ENCODE measurements at places on chromosomes 7 and 10.
A peak's percentile ranks its signal among the peaks of the same experiment; 100 is the strongest.

DNA sequence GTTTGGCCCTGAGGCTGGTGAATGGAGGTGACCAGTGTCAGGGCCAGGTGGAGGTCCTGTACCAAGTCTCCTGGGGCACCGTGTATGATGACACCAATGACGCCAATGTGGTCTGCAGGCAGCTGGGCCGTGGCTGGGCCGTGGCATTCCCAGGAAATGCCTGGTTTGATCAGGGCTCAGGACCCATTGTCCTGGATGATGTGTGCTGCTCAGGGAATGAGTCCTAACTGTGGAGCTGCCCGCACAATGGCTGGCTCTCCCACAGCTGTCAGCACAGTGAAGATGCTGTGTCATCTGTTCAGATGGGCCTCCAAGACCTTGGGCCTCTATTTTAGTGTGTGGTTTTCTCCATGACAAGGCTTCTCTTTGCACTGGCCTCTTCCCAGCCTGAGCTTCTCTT is 64.0 kb downstream of the DMBT1 start:
- DNase-seq: no peak

GRCh38 chr10:62852961-62853702 is 37.0 kb upstream of the EGR2 start:
- DNase-seq: no peak

GRCh38 chr7:28258240-28258639 is 77.6 kb upstream of the JAZF1 start:
- DNase-seq: no peak

DNA sequence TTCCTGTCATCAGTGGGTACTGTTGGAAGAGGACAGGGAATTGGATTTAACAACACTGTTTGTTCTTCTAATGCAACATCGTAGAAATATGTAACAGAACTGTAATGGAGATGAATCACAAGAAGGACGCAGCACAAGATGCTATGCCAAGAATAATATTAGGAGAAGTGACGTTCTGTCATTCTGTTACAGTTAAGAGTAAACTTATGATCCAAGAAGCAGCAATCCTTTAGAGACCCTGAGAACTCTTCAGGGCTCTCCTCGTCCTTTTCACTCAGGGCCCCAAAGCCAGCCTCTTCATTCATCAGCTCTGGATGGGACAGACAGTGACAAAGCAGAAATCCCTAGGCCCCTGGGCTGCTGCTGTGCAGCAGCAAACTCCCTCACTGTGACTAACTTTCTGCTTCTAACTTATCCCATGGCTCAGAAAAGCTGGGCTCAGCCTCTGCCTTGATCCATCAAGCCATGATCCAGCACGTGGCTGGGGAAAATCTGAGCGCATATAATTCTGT is 8.7 kb upstream of the IL6 start:
- DNase-seq: no peak

GRCh38 chr7:151131592-151132293 is 35.8 kb downstream of the GBX1 start:
- DNase-seq: no peak

DNA sequence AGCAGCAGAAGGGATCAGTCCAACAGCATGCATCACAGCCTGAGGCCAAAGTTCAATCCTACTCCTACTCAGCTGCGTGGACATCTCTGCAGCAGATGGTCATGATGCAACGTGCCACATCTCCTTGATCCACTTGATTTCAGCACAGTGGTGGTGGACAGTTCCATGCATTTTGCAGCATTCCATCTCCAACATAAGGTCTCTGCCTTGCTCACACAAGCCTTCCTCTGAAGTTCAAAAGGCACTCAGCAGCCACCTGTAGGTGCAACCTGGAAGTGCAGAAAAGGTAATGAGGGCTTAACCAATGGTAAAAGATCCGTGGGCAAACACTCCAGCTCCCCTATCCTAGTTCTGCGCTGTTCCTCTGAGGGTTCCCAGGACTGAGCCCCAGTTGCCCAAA is 57.5 kb upstream of the CHCHD3 start:
- DNase-seq: no peak

DNA sequence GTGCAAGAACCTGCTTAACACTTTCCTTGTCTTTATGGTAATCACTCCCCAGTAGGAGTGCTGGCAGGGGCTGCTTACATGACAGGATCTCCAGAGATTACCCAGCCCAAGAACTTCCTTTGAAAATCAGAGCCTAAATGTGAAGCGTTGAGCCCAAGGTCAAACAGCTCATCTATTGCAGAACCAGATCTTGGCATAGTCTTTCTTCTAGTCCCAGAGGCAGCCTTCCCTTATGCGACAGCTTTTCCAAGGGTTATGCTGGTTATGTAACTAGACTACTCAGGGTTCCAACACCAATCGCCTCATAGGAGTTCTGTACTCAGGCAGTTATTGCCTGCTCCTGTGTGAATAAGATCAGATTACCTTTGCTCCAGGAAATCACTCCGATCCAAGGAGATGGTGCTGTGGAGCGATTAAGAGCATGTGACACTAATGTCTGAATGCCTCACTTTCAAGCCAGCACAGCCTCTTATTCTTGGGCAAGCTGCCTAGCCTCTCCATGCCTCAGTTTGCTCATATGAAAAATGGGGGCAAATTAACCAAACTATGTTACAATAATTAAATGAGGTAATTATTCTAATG is 8.4 kb upstream of the LGI1 start:
- DNase-seq: no peak

DNA sequence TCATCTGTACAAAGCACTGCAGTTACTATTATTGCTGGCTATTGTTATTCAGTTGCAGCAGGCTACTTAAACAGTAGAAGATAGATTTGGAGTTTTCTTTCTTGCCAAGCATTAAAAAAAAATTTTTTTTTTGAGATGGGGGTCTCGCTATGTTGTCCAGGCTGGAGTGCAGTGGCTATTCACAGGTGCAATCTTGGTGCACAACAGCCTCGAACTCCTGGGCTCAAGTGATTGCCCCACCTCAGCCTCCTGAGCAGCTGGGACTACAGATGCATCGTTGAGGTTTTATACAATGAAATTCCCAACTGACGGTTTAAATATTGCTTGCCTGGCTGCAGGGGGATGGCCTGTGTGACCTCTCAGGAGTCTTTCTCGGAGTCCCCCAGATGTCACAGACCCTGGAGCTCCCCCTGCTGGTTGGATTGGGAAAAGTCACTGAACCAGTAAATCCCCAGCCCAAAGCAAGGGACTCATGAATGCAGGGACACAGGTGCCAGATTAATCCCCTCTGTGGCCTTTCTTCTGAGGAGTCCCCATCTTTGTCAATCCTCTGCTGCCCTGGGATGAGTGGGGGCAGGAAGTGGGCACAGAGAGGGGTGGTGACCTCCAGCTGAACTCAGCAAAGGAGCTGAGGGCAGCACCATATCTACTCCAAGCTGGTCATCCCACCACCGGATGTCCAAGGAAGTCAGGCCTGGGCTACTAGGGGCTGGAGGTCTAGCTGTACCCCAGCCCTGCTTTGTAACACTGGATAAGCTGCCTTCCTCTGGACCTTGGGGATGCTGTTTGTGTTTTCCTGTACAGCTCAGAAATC is 149.6 kb downstream of the C10orf105 start:
- DNase-seq: peak; percentile 58

DNA sequence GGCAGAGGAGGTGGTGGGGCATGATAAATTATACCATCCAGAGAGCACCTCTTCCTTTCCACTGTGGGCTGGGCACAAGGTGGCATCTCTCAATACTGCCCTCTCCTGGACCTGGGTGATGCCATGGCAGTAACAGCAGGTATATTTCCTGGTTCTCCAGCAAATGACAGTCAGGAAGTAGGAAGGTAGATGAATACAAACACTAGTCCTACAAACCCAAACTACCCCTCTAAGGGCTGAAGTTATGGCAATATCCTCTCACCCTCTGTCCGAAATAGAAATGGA is 1004.9 kb downstream of the KCNMA1 start:
- DNase-seq: no peak

DNA sequence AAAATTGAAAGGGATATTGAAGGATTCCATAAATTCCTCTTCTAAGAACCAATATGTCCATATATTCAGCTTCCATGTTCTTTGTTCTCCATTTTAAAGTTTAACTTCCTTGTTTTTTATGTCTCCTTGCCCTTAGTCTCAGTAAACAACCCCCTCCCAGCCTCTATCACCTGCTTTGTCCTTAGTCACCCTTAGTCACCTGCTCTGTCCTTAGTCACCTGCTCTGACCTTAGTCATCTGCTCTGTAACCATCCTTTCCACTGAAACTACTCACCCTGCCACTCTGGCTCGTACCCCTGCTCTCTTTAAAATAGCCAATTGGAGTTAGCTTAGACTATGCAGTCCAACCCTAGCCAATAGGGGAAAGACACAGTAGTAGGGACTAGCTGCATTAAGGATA is 136.2 kb upstream of the TMEM106B start:
- no peak for DNase-seq

DNA sequence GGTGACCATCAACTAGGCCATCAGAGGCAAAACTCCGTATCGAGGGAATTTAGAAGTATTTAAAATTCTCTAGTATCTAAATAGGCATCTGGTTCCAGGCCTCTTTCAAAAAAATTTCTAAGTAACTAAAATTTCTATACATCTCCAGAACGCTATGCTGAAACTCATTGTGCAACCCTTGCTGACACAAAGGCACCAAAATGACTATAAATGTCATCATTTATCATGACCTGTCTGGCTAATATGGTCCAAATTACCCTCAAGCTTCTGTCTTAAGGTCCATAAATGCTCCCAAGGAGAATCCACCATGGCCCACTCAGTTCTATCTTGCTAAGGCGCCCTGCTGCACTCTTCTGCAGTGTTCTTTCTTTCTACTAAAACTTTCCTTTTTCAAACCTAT is 16.2 kb downstream of the STEAP4 start:
- DNase-seq: no peak

DNA sequence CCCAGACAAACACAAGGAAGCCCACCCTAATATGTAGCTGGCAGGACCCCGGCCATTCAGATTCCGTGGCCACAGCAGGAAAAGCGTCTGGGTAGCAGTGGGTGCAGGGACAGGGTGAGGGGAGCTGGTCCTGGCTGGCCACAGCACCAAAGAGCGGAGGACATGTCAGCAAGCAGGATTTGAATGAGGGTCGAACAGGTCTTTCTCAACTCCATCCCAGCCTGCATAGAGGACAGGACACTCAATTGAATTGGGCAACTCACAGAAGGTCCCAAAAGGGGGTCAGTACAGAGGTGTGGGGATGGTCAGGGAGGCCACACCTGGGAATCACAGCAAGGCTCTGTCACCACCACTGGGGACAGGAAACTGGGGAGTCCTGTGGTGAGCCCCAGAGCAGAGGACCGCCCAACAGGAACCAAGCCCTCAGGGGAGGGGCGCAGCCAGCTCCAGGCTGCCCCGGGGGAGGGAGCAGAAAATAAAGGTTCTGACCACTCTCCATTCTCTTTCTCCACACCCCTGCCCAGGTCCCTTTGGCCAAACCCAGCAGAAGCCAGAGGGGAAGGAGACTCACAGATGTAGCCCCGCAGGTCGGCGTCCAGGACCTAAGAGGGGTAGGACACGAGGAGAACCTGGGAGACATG is 108.7 kb upstream of the PPP2R2D start:
- DNase-seq: no peak

DNA sequence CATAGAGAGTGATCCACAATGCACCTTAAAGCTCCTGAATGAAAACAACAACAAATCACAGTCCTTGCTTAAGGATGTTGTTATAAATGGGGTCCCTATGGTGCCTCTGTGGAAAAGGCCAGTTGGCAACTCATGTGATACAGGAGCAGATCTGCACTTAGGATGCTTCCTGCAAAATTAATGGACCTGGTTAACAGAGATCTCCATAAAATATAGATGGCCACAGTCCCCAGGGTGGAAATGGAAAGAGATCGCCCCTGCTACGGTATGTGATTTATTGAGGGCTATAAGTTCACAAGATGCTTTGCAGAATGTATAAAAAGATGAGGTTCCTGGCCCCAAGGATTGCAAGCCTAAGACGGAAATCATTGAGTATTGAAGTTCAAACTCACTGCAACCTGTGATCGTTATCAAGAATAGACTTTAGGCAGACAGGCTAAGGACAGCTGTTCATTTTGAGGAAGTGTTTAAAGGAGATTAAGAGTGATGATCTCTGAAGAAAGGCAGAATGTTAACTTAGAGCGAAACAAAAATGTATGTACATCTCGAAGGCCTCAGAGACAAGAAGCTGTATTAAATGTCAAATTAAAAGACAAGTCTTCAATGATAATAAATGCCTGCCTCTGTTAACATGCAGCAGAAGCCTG is 174.1 kb upstream of the PLPP4 start:
- no peak for DNase-seq

- DNase-seq: no peak
Measured at GRCh38 chr10:80900661-80901060, 363.0 kb downstream of the SH2D4B start.

- no peak for DNase-seq
Measured at GRCh38 chr10:110216942-110217661, 9.7 kb downstream of the MXI1 start.

- no peak for DNase-seq
Measured at GRCh38 chr10:81603106-81603620, 271.8 kb upstream of the NRG3 start.

DNA sequence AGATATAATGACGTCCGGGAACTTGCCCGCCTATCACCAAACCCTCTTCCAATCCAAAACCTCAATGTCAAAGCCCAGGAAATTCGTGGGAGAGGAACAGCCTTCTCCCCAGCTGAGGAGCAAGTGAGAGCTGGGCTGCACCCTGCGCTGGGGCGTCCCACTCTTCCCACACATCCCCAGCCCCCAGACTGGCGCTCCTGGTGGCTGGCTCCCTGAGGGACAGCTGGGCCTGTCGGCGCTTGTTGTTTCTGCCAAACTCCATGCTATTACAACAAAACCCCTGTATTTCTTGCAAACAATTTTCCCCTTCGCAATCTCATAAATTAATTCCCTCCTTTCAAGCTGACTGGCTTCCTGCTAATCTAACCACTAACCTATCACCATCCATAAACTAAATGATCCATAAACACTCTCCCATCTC is 53.0 kb downstream of the GRID1 start:
- no peak for DNase-seq

- DNase-seq: no peak
Measured at GRCh38 chr10:125238682-125239081, 78.3 kb upstream of the CTBP2 start.

DNA sequence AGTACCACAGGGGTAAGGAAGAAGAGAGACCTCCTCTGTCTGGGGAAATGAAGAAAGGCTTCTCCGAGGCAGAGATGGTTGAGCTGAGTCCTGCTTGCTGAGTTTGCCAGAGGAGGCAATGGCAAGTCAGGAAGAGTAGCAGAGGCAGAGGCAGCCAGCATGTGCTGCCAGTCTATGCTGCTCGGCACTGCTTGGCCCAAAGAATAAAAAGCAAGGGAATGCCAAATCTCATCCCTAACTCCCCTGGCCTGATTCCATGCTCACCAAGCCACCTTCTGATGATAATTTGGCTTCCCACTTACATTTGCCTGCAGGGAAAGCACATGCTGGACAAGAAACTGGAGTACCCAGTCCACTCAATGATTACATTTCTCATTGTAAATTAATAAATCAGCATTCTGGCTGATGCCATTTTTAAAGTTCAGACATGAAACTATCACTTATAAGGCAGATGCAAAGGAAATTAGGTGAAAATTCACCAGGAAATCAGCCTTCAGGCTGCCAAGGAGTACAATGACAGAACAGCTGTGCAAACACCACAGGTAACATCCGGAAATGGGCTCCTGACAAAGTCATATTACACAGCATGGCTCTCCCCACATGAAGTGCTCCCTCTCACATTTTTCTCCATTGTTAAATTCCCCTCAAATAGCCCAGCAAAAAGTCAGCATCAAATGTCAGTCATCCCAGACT is 245.9 kb downstream of the MTERF1 start:
- DNase-seq: no peak

- DNase-seq: no peak
Measured at GRCh38 chr7:43884209-43884608, 14.9 kb upstream of the MRPS24 start.

- no peak for DNase-seq
Measured at GRCh38 chr7:129610709-129611245, 743 bp upstream of the NRF1 start.
